ENCODE measurements at places on chromosomes 2 and 18.
A peak's percentile ranks its signal among the peaks of the same experiment; 100 is the strongest.

- peak; percentile 57 for DNase-seq
Measured at GRCh38 chr2:3461801-3462492, 57.4 kb downstream of the ADI1 start.

DNA sequence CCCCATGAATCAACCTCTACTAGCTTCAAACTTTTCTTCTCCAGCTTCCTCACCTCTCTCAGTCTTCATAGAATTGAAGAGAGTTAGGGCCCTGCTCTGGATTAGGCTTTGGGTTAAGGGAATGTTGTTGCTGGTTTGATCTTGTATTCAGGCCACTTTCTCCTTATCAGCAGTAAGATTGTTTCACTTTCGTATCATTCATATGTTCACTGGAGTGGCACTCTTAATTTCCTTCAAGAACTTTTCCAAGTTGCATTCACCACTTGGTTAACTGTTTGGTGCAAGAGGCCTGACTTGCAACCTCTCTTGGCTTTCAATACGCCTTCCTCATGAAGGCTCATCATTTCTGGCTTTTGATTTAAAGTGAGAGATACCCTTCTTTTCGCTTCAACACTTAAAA, 22.8 kb downstream of the OXER1 start:
- DNase-seq: no peak

GRCh38 chr18:49920731-49921130, 107.4 kb upstream of the ACAA2 start:
- peak; percentile 33 for DNase-seq

- no peak for DNase-seq
Measured at GRCh38 chr2:138741851-138742250, 38.3 kb downstream of the NXPH2 start.

GRCh38 chr2:226887940-226888339, 52.1 kb downstream of the RHBDD1 start:
- peak; percentile 75 for DNase-seq

GRCh38 chr2:239762655-239763269, 262.4 kb downstream of the NDUFA10 start:
- DNase-seq: no peak

- peak; percentile 100 for DNase-seq
Measured at GRCh38 chr2:237223201-237223861, 137.6 kb downstream of the COPS8 start.

GRCh38 chr2:226354434-226354833, 445.2 kb downstream of the IRS1 start:
- peak; percentile 72 for DNase-seq

GRCh38 chr2:231715988-231716616, 7.8 kb downstream of the PTMA start:
- peak; percentile 23 for DNase-seq

DNA sequence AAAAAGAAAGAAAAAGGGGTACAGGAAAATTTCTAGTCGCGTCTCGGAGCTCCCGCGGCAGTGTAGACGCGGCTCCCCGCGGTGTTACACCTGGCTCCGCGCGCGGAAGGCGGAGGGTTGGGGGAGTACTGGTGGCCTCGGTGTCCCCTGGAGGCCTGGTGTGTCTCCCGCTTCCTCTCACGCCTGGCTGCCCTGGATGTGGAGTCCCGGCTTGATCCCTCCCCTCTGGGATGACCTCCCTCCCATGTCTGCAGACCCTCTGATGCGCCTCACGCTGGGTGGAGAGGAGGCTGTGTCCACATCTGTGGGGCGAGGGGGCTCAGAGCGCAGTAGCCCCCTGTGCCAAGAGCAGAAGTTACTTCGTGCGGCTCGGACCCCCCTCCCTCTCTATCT, 1.2 kb downstream of the KIF5C start:
- no peak for DNase-seq

GRCh38 chr2:99805930-99806476, 316.2 kb upstream of the REV1 start:
- no peak for DNase-seq

DNA sequence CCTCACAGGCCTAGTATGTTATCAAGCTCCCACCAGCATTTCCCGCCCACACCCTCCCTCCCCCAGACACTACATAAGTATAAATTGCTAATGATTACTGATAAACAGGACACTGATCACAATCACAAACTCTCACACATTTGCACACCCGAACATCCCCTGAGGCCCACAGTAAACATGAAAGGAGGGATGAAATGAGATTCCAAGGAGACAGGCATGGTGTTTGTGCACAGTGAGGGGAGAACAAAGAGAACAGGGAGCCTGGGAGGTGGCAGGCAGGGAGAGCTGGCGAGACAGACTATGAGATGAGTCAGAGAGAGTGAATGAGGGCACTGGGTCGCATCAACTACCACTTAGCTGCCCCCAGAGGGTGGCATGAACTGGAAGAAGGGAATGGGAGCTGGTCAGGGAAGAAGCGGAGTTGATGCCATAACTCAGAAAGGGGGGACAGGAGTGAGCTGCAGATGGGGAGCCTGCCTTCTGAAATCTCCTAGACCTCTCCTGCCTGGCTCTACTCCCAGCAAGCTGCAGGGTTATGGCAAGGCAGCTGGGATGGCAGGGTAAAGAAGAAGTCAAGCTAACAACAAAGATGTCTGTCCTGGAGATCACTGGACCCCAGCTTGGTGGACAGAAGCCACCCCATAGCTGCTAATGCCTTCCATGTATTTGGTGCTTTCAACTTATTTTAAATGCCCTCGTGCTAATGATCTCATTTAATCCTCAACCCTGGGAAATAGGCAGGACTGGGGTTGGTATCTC, 5.1 kb downstream of the KIF3C start:
- no peak for DNase-seq

DNA sequence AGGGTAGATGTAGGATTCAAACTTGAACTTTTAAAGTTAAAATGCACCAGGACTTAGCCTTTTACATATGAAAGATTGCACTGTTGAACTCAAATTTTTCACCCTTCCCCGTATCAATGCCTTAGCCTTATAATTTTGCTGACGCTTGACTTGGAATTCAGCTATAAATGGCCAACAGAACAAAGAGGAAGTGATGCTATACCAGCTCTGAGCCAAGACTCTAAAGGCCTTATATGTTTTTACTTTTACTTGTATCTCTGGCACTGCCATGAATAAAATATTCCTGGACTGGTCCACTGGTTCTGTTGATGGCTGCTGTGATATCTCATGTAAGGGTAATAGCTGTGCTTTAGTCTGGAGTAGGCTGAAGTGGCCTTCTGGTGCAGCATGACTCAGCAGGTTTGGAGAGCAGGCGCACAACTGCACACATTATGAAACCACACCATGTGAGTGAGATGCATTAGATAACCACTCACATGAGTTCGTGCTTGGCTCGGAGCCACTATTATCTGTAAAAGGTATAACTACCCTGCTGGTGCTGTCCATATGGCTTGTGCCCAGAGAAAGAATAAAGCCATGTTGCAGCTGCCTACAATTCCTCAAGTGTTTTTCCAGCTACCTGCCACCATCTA, 8.4 kb upstream of the IER3IP1 start:
- DNase-seq: peak; percentile 22

- peak; percentile 52 for DNase-seq
Measured at GRCh38 chr2:53913721-53914120, 54.0 kb upstream of the GPR75 start.

GRCh38 chr2:133039531-133039930, 369.5 kb upstream of the LYPD1 start:
- no peak for DNase-seq

DNA sequence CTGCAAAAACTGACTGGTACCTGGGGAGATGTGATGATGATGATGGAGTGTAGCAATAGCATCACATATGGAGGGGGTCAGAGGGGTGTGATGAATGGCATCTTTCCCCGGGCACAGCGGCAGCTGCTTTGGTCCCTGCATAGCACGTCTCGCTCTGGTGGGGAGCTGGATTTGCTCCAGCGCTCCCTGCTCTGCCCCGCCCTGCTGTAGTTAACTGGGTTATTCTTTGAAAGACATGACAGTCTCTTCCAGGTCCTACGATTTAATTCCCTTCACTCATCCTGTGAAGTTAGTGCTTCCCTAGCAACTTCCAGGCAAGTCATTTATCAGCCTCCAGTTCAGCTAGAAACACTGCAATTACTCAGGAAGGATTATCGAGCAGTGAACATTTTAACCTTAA, 463.1 kb downstream of the TSN start:
- no peak for DNase-seq

GRCh38 chr2:55158111-55158814, 73.8 kb downstream of the CLHC1 start:
- no peak for DNase-seq

DNA sequence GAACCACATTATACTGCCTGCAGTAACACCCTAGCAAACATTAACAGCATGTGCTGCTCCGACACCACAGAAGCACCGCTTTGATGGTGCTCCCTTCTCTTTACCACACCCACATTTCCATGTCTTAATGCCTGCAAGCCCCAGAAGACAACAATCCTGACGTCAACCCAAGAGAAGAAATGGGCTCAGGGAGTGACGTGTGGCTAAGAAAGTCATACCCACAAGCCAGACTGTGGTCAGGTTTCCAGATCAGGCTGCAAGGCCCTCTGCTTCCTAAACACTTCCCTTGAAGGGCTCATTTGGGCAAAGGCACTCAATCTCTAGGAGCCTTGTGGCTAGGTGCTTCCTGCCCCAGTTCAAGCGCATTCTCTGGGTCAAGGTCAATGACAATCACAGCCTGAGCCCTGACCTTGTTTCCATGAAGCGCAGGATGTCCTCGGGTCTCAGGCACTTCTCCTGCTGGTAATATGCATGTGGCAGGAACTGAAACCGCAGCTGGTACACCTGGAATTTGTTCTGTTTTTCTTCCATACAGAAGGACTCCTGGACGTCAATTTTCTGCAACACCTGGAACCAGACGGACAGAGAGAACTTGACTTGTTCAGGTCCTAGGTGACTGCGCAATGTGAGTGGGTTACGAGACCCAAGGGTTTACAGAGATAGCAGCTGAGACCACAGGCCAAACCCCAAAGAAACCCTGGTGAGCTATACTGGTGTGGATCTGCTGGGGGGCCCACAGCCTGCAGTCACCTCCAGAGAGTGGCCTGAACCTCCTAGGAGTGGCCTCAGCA, 67.2 kb downstream of the POLR1A start:
- peak; percentile 86 for DNase-seq

GRCh38 chr2:45890819-45891218, 239.3 kb downstream of the PRKCE start:
- DNase-seq: no peak

DNA sequence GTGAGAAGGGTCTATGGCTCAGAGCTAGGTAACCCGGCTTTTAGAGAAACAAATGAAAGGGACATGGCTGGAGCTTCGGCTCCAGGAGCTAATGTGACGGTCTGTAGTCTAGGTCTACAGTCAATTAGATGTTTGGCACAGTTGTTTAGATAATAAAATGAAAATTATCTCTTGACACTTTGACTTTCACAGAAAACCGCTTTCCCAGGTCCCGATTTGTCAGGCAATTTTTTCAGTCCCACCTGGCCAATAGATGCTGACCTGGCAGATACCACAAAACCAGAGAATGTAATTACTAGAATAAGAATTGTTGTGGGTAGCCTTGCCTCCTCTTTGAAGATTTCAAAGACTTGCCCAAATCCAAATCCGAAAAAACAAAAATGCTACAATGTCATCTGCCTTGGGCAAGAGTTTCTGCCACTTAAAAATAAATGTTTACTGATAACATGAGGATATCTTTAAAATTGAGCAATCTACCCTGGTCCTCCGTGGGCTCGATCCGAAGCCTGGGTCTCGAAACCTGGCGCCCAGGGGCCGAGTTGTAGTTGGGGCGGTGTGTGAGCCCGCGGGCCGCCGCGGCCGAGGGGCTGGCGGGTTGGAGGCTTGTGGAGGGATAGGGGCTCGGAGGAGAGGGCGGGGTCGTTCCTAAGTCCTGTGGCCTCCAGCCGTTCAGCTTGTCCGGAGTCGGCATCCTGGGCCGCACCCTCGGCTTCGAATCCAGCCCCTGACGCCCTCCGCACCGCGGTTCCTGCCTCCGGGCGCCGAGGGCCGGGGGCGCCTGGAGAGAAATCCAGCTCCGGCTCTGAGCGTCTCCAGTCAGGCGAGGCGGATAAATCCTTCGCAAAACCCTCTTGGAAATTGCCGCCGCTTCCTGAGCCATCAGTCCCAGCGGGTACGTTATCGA, 2.3 kb downstream of the EMX1 start:
- DNase-seq: no peak

- DNase-seq: peak; percentile 37
Measured at GRCh38 chr2:241636182-241637017, 558 bp downstream of the THAP4 start.

- no peak for DNase-seq
Measured at GRCh38 chr18:3238742-3239141, 8.9 kb upstream of the MYL12A start.

GRCh38 chr2:240921995-240922244, 15.8 kb downstream of the CROCC2 start:
- DNase-seq: no peak

- no peak for DNase-seq
Measured at GRCh38 chr2:160689441-160689840, 195.8 kb upstream of the RBMS1 start.

DNA sequence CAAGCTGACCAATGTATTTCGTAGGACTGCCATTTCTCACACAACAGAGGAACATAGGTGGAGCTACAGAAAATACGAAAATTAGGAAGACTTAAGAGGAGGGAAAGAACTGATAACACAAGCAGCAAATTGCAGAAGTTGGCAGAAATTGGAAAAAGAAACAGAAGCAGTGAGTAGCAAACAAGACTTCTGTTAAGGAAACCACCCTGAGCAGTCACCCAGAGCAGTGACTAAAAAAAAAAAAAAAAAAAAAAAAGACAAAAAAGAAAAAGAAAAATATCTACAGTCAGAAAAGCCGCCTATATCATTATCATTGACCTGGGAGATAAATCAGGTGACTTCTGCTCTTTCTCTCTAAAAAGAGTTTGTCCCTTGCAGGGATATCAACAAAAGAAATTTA, 21.4 kb downstream of the STK17B start:
- no peak for DNase-seq

GRCh38 chr2:61419570-61419969, 51.3 kb downstream of the USP34 start:
- no peak for DNase-seq

Data from AG10803 (cell line).